Psoas muscle (tissue), 8 donors: ENCODE measurements at places on chromosomes 4 and X. TPM values are rescaled to one million over a fixed set of nuclear protein-coding genes. Genes with fewer than 3 reads are reported as not detected.

The ZMAT1 gene
- 1.5 TPM for total RNA-seq

The CLTRN gene
- not detected for total RNA-seq

The CABS1 gene
- not detected for total RNA-seq

The MEPE gene
- total RNA-seq, result not detected

The ADH1B gene
- total RNA-seq, result 60.2 TPM

DNA sequence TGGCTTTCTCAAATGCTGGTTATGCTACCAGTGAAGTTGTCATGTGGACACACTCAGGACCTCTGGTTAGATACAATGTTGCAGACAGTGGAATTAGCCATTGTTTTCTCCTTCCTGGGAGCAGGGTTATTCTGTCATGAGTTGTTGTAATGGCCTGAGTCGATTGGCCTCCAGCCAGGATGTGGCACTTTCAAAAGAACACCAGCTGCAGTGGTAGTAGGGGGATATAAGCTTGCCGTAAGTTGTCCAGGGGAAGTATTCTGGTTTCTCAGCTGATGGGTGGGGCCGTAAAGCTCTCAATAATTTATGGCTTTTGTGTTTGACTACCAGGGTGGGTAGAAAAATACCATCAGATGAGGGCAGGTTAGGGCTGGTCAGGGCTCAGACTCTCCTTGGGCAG lies 697.5 kb upstream of the GNPDA2 start:
- DNase-seq, result no peak

DNA sequence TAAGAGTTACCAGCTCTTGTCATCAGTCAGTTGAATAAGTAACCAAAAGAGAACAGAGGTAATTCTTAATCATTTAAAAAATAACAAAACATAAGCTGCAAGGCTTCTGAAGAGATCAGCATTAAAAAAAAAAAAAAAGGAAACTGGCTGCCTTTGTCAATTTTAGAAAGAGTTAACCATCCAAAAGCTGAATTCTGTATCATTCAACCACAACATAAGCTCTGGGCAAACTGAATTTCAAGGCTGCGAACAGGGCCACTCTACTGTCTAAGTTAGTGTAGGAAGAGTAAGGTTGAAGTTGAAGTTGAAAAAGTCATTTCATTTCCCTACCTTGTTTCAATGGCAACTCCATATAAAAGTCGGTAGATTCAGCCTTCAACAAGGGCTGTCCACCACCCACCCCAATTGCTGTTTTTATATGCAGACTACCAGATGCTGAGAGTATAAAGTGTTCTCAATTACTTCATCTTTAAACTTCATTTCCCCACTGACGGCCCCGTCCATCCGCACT lies 1.1 kb upstream of the LIN54 start:
- DNase-seq, result no peak

DNA sequence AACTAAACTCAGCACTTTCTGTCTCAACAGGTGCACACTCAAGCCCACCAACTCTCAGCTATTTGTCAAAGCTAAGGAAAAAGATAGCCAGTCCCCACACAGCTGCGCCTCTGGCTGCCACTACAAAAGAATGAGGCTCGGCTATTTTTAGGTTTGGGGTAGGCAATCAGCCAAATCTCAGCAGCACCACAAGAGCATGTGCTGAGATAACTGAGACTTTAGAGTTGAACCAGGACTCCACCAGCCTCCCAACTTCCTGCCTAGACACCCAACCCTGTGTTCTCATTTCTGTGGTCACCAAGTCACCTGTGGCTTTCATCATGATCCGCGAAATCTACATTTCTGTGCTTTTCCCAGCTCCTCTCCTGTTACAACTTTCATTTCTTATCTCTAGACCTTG lies 28.0 kb downstream of the DMD start:
- DNase-seq, result peak; percentile 51

DNA sequence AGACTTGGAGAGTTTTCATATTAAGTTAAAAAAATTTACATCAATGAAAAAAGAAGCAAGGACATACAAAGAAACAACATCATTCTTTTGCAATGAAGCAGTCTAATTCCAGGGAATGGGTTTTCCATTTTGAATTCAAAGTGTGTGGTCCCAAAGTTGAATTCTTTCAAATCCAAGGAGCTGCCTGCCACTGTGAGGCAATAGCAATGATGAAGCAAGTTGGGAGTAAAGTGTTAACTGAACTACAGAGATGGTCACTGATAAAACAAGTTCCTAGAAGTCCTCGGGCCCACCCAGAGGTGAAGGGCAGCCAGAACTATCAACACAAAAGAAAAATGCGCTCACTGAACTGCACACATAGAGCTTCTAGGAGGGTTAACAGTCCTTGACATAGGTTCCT lies 115.9 kb downstream of the RAB28 start:
- DNase-seq, result no peak

- no peak for DNase-seq
Measured at GRCh38 chr4:71907782-71908181, 123.9 kb upstream of the GC start.

DNA sequence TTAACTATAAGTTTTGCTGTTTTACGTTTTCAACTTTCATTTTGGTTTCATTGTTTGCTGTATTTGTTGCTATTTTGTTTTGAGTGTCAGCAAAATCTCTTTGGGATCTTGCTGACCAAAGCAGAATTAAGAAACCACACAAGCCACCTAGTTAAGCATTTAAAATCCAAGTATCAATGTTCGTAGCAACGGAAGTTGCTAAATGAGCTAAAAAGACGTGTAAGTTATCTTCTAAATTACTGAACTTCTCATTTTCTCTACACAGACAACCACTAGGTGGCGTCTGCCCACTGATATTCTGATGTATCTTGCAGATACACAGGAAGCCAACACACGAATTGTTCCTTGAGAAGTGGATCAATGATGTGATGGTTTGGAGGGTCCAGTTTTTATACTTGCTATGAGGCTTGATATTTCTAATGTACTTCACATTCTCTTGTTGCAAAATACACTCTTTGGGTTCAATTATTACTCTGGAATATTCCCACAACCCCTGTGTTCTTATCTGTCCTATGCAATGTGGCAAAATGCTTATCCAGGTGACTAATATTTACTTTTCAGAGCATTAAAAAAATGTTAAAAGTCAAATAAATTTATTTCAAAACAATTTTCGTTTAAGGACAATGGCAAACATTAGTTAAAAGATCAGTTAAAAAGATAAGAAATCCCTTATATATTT lies 250.5 kb downstream of the TECRL start:
- DNase-seq, result no peak

GRCh38 chrX:113929004-113929403 lies 654.9 kb upstream of the HTR2C start:
- no peak for DNase-seq

DNA sequence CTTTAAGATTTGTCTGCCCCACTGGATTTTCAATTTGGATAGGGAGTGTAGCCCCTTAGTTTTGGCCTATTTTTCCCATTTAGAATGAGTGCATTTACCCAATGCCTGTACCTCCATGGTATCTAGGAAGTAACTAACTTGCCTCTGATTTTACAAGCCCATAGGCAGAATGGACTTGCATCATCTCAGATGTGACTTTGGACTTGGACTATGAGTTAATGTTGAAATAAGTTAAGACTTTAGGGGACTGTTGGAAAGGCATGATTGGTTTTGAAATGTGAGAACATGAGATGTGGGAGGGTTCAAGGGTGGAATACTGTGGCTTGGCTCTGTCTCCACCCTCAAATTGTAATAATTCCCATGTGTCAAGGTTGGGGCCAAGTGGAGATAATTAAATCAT lies 2480.2 kb downstream of the PCDH7 start:
- no peak for DNase-seq

DNA sequence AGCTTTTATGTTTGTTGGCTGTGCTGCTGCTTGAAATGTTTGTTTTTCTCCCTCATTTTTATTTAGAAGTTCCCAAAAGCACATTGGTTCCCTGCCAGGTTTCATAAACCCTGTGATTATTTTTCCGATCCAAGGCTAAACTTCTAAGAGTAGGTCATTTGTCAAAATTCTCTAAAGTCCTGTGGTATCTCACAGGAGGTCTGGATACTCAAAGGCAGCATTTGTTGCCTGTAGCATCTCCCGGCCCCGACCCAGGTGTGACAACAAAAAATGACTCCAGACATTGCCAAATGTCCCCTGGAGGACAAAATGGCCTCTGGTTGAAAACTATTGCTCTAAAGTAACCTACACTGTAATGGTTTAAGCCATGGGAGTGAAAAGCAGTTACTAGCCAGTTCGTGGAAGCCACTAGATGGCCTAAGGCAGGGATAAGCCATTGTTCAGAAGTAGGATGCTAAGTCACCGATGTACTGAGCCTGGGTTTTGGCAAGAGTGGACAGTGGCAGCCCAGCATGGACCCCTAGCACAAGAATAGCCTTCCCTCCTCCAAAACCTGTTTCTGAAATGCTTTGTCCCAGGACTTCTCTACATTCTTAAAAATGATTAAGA lies 256.1 kb downstream of the THOC2 start:
- DNase-seq, result no peak

DNA sequence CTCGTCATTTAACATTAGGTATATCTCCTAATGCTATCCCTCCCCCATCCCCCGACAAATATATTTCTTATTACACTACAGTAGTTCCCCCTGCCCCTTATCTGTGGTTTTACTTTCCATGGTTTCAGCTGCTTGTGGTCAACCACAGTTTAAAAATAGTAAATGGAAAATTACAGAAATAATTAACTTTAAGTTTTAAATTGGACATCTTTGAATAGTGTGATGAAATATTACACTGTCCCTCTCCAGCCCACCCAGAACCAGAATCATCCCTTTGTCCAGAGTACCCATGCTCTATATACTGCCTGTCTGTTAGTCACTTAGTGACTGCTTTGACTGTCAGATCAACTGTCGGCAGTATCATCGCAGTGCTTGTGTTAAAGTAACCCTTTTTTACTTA lies 47.4 kb upstream of the VEGFC start:
- DNase-seq, result no peak

DNA sequence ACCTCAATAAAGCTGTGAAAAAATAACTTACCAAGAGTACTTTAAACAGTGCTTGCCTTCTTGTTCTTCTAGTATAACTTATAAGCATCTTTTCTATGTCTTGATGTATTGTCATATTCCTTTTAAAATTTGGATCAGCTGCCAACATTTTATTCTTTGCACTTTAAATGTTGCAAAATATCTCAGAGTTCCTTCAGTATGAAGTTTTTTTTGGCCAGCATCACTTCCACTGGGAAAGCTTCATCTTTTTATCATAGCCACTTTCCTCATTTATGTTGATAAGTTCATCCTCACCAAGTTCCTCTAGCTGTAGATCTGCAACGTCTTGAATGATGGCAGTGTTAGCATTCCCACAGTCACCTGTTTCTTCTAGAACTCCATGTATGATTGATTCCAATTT lies 24.2 kb downstream of the CXorf58 start:
- DNase-seq, result no peak

GRCh38 chrX:148020329-148020728 lies 39.2 kb downstream of the FMR1NB start:
- no peak for DNase-seq

DNA sequence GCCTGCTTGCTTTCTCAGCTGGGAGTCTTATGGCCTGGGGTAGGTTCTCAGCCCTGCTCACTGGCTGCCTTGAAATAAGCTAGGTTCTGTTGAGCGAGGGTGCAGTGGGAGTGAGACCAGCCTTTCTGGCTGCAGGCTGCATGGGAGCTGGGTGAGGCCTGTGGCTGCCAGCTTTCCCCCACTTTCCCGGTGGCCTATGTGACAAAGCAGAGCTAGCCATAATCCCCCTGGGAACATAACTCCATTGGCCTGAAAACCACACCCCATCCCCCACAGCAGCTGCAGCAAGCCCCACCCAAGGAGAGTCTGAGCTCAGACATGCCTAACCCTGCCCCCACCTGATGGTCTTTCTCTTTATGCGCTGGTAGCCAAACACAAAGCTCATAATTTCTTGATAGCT lies 118.9 kb downstream of the KLHL4 start:
- DNase-seq, result no peak

- DNase-seq, result no peak
Measured at GRCh38 chrX:87391742-87392141, 125.9 kb upstream of the KLHL4 start.

DNA sequence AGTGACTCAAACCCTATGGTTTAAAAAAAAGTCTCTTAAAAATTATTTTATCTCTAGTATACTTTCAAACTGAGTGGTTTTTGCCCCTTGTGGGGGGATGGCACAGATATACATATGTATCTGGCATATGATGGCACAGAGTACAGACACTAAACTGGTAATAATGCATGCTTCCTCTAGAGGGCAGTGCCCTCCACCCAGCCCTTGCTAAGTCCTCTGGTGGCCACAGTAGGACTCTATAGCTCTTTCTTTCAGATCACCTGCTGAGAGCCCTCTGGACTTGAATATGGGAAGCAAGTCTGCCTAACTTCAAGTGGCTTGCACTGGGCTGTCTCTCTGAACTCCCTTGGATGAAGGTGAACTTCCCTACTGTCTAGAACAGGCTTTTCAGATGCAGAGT lies 66.3 kb downstream of the TSPAN7 start:
- no peak for DNase-seq
